ENCODE measurements at places on chromosomes 5 and 9.

- no peak for DNase-seq
These were observed 30.0 kb upstream of the PLPP1 start for GRCh38 chr5:55564721-55565120.

- no peak for DNase-seq
These were observed 25.9 kb downstream of the ERGIC1 start for GRCh38 chr5:172859966-172860365.

- DNase-seq: no peak
These were observed 45.7 kb downstream of the RNF145 start for GRCh38 chr5:159163701-159164046.

DNA sequence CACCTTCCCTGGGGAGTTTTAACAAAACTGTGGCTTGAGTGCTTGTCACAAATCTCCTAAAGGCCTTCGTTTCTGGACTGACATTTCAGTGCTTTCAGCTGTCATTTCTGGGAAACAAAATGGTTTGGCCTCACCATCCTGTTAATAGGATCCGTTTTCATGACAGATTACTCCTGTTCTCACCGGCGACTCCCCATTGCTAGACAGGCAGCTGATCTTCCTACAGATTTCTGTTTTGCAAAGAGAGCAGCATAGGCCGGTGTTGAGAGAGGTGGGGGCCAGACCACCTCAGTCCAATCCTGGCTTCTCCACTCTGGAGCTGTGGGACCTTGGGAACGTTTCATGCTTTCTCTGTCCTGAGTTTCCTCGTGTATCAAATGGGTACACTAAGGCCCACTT is 75.5 kb upstream of the OTULINL start:
- no peak for DNase-seq

All from activated CD8-positive, alpha-beta memory T cell treated with anti-CD3 and anti-CD28 coated beads, Interleukin-2, amount 50 U/mL, for 4 hours (primary cell).